Hematopoietic multipotent progenitor cell treated with erythropoietin and hydrocortisone succinate and interleukin-3 and kit ligand, for 8 days (in vitro differentiated cells): ENCODE measurements at places on chromosomes 1 and 21.

- peak; percentile 63 for DNase-seq
Observed at GRCh38 chr21:45259206-45259840, 28.4 kb downstream of the POFUT2 start.

DNA sequence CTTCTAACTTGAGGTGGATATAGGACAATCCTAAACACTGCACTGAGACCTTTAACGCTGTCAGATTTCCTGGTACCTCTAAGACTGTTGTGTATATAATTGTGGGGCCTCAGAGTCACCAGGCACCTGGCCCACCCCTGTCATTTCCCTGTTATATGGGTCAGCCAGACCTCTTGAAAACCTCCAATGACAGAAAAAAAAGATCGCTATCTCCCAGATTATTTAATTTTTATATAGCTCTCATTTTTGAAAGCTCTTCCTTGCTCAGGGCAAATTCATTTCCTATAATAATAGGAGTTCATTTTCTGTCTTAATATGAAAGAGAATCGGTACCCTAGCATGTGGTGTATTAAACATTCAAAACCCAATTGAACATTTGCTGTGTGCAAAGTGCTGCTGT, 56.7 kb downstream of the ZP4 start:
- no peak for DNase-seq

DNA sequence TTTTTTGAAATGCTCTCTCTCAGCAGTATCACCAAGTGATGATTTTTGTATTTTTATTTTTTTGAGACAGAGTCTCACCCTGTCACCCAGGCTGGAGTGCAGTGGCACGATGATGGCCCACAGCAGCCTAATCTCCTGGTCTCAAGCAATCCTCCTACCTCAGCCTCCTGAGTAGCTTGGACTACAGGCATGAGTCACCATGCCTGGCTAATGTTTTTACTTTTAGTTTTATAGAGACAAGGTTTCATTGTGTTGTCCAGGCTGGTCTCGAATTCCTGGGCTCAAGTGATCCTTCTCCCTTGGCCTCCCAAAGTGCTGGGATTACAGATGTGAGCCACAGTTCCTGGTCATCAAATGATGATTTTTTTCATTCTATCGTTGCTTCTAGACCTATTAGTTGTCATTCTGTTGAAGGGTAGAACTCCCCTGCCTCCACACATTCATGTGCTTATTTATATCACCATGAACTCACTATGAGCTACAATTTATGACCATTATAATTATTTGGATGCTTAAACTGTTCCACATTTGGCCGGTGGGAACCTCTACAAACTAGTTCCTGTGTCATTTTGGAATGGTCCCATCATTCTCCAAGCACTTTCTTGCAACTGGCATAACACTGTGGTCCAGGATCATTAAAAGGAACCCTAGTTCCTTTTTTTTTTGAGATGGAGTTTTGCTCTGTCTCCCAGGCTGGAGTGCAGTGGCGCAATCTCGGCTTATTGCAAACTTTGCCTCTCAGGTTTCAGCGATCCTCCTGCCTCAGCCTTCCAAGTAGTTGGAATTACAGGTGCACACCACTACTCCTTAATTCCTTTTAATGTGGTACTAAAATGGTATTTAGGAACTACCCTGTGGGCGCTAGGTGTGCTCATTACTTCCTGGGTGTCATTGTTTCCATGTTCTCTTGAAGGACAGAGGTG, 20.2 kb upstream of the TOR3A start:
- DNase-seq, result no peak

DNA sequence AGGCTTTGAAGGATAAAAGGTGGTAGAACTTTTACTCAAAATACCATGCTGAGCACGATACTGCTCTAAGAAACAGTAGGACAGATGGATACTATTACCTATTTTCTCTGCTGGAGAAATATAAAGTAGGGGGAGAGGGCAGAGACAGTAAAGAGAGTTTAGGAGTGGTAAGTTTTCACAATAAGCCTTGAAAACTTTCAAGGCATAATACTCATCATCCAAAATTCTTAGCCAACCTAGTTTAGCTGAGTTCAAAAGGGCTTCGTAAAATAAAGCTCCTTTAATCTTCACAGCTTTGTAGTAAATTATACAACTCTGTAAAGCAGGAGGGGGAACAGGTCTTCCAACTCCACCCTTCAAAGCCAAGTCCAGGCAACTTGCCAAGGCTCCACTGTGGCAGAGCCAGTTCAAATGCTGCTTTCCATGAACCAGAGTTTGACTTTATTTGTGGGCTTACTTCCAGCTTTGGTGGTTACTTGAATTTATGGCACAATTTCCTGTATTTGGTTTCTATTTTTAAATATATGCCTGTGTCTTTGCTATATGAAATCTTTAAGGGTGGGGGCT, 15.5 kb downstream of the TEX38 start:
- DNase-seq, result peak; percentile 83

DNA sequence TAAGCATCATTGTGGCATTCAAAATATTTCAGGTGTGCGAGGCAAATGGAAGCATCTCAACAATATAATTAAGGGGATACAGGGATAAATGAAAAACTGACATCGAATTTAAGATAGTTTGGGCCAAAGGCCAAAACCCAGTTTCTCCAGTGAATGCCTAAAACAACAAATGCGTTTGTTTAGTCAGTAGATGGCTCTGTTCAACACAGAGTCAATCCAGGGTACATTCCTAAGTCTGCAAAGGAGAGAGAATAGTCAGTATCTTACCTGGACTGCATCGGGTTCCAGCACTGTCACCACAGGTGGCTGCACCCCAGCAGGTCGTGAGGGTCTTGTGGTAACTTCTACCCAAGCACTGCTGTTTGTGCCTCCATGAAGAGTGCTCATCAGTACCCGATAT, 321.1 kb downstream of the KCTD3 start:
- no peak for DNase-seq

- DNase-seq, result no peak
Observed at GRCh38 chr1:16018749-16019643, 1.2 kb upstream of the HSPB7 start.

DNA sequence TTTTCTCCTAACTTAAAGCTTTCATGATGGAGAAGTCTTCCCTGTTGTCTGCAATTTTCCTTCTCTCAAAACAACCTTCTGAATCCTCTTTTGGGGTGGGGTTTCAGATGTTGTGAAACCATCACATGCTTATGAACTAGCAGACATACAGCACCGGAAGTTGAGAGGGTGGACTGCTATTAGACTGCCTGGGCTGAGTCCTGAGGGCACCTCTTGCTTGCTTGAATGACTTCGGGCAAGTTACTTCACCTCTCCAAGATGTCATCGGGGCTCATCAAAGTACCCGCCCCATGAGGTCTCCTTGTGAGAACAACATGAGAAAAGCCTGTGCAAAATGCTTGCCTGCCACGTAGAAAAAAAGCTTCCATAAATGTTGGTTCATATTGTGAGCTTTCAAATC, 89.6 kb downstream of the CCDC185 start:
- DNase-seq, result no peak

- DNase-seq, result no peak
Observed at GRCh38 chr1:30645807-30646206, 77.6 kb downstream of the MATN1 start.

GRCh38 chr21:26020081-26020480, 150.5 kb downstream of the APP start:
- DNase-seq, result no peak

DNA sequence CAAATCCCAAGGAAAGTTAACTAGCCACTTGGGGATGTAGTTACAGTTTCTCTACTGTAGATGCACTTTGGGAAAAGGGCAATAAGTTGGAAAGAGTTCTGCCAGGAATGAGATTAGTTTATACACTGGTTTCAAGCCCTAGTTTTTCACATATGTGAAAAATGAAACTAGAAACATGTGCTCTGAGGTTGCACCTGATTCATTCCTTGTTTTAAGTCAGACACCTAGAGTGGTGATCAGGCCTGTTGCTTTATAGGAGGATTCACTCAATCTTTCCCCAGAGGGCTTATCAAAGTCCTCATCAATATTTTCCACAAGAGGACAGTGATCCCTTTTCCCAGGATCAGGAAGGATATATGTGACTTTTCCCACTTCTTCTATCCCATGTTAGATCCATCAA, 515.9 kb upstream of the PKN2 start:
- no peak for DNase-seq

- DNase-seq, result no peak
Observed at GRCh38 chr1:73947009-73947408, 251.0 kb downstream of the LRRIQ3 start.

DNA sequence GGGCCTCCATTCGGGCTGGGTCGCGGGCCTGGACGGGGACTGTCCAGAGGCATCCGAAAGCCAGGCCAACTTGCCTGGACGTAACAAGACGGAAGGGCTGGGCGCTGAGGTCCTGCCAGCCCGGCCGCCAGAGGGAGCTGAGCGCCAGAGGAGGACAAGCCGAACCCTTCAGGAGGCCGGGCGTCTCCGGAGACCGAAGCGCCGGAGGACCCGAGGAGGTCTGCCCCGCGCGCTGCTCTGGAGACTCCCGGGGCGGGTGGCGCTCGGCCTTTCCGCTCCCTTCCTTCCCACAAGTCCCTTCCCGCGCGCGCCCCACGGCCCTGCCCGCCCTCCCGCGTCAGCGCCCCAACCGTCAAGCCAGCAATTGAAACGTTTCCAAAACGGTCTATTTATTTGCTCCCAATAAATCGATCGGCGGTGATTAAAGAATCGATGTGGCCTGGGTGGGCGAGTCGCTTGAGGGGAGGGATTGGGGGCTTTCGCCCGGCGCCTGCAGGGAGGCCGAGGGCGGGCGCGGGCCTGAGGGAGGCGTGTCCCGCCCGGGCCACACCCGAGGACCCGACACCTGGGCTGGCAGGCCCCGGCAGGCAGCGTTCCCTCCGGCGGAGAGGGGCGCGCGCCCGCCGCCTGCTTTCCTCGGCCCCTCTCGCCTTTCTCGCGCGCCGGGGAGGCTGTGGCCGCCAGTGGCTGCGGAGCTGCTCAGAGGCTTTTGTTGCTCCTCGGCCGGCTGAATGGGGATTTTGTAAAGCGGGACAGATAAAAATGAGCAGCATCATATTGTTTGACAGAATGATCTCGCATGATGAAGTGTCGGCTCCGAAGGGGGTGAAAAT, 5.2 kb upstream of the FOXD3 start:
- DNase-seq, result peak; percentile 78

GRCh38 chr1:206062464-206062863, 9.5 kb downstream of the RHEX start:
- DNase-seq, result no peak

DNA sequence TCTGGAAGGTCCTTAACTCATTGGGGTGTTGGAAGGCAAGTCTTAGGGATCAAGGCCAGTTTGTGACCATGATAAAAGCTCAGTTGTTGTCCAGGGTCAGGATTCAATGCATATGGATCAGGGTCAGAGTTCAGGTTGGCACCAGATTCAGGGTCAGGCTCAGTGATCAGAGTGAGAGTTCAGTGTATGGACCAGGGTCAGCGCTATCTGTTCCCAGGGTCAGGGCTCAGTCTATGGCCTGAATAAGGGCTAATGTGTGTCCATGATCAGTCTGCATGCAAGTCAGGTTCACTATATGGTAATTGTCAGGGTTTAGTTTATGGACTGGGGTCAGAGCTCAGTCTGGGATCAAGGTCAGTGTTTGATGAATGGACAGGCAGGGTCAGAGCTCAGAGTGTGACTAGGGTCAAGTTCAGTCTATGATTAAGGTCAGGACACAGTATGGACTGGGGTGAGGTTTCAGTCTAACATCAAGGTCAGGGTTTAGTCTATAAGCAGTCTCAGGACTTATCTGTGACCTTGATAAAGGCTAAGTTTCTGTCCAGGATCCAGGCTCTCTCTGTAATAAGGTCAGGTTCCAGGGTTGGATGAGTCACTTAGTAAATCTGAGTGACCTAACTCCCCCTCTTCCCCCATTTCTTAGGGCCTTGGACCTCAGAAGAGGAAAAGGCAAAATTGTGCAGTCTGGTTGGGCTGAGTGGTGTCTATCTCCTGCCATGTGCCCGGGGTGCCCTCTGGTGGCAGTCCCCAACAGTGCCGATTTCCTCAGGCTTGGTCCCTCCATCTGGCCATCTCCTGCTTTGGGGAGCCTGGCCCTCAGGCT, 23.8 kb downstream of the KNCN start:
- peak; percentile 82 for DNase-seq

DNA sequence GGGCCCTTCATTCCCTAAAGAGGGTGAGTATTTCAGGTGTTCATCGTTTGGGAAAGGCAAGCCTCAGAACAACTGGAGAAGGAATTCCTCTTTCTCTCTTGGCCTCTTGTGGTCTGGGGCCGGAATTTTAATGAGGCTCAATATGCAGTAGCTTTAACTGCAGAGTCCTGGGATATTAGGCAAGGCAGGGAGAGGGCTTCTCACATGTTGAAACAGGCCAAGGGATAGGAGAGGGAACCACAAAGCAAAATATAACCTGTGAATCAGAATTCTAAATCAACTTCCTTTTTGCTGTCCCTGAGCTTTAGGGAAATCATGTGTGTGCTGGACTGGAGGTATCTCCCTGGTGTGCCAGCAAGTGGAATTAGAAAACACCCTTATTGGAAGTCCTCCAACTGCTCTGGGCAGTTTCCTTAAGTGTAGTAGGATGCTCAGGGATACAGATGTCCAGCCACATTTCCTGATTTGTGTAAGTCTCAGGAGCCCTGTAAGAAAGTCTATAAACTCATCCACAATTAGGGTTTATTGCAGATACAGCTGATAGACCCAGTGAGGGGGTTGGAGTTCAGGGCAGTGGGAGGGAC, 215.8 kb upstream of the ZRANB2 start:
- DNase-seq, result no peak

DNA sequence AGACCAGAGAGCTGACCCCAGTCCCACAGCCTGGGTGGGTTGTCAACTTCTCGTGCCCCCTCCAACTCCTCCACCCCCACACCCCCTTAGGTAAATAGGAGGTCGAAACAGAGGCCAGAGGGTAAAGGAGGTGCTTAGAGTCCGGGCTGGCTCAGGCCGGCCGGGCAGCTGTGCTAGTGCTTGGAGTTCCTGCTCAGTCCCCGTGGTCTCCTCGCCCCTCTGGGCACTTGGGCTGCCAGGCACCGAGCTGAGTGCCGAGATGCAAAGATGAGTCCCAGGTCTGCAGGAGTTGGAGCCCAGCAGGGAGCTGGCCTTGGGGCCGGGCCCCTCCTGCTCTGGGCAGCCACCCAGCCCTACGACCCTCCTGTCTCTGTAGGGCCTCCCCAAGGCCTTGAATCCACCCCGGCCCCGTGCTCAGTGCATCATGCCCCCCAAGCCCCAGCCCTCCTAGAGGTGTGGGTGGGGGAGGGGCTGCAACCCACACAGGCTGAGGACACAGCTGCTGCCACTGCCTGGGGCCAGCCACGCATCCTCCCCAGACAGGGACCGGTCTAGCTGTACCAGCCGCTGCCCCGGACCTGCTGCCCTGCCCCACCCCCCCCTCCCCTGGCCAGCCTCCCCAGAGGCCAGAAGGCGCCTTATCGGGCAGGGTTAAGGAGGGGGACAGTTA, 1.9 kb downstream of the SMIM1 start:
- no peak for DNase-seq

- no peak for DNase-seq
Observed at GRCh38 chr1:30668546-30669327, 54.6 kb downstream of the MATN1 start.

- no peak for DNase-seq
Observed at GRCh38 chr1:56502700-56503245, 76.6 kb downstream of the PLPP3 start.

GRCh38 chr1:93756657-93757056, 75.0 kb upstream of the BCAR3 start:
- DNase-seq, result no peak
